ENCODE measurements at places on chromosomes 2 and 18.

DNA sequence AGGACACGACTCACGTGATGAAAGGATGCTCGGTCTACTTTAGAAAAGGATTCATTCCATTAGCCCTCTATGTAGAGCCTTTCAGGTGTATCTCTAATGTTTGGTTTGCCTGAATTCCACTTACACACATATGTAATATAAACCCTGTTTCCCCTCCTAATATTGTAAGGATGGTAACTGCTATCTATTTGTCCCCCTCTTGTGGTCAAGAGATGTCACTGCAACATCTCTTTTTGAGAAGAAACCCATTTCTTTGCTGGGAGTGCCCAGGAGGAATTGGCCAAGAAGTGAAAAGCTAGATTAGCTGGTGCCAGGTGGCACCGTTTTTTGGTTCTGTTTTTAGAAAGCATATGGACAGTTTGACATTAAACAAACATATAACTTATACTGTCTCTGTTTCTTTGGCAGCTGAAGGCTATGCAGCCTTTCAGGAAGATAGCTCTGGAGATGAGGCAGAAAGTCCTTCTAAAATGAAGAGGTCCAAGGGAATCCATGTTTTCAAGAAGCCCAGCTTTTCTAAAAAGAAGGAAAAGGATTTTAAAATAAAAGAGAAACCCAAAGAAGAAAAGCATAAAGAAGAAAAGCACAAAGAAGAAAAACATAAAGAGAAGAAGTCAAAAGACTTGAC is 41.2 kb downstream of the RALBP1 start:
- no peak for DNase-seq

GRCh38 chr2:97878865-97879264 is 116.9 kb downstream of the TMEM131 start:
- no peak for DNase-seq

DNA sequence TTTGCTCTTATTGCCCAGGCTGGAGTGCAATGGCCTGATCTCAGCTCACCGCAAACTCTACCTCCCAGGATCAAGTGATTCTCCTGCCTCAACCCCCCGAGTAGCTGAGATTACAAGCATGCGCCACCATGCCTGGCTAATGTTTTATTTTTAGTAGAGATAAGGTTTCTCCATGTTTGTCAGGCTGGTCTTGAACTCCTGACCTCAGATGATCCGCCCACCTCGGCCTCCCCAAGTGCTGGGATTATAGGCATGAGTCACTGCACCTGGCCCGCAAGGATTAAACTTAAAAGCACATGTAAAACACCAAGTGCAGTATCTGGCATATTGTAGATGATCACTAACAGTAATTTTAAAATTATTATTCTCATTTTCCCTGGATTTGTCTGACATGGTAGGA is 72.9 kb downstream of the C1QL2 start:
- DNase-seq, result no peak

DNA sequence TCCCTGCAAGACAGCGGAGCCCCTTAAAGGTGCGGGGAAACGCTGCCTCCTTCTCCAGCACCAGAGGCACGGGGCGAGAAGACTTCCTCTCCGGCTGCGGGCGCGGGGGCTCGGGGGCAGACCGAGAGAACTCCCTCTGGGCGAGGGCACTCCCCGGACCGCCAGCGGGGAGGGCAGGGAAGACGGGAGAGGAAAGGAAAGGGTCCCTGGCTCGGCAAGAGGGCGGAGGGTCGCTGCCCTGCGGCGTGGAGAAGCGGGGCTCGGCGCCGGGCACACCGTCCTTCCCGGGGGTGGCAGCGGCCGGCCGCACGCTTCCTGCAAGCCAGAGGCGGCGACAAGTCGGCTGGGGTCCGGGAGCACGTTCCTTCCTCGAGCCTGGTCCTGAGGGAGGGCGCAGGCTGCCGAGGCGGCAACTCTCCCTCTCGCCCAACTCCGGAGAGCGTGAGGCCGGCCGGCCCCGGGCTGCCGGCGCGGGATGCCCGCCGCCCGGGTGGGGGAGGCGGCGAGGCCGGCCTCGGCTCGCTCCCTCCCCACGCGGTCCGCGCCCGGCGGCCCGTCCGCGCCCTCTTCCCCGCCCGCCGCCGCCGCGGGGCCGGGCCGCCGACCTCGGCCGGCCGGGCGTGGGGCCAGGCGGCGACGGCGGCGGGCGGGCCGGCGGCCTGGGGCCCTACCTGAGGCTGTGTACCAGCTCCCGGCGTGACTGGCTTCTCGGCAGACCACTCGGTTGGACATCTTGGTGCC is 1.1 kb downstream of the MEMO1 start:
- DNase-seq, result no peak

DNA sequence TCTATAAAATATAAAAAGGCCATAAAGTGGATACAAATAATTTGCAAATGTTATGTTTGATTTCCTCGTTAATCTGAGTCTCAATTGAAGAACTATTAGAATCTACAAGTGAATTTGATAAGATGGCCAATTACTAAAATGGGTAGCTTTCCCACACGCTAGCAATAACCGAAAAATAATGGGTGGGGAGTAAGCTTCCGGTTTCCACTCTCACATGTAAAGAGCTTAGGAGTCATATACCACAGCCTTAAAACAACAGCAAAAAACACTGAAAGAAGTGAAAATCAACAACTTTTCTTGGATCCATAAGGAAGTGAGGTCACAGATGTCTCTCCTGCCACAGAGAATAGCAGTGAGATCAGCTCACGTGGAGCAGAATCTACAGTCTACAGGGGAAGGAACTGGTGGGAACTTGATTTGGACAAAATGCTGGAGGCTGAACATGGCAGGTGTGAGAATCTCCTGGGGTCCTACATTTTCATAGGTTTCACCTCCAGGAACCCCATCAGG is 18.6 kb downstream of the THAP4 start:
- no peak for DNase-seq

GRCh38 chr2:19818039-19818438 is 83.7 kb downstream of the TTC32 start:
- no peak for DNase-seq

DNA sequence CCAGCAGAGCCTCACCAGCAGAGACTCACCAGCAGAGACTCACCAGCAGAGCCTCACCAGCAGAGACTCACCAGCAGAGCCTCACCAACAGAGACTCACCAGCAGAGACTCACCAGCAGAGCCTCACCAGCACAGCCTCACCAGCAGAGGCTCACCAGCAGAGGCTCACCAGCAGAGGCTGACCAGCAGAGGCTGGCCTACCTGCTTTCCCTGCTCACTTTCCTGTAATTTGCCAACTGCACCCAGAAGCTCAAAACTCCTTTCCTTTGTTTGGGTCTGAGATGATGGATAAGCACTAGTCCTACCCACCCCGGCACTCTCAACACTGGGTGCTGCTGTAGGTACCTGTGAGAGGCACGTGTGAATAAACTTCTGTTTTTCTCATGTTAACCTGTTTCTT is 36.4 kb upstream of the PXDN start:
- peak; percentile 44 for DNase-seq

DNA sequence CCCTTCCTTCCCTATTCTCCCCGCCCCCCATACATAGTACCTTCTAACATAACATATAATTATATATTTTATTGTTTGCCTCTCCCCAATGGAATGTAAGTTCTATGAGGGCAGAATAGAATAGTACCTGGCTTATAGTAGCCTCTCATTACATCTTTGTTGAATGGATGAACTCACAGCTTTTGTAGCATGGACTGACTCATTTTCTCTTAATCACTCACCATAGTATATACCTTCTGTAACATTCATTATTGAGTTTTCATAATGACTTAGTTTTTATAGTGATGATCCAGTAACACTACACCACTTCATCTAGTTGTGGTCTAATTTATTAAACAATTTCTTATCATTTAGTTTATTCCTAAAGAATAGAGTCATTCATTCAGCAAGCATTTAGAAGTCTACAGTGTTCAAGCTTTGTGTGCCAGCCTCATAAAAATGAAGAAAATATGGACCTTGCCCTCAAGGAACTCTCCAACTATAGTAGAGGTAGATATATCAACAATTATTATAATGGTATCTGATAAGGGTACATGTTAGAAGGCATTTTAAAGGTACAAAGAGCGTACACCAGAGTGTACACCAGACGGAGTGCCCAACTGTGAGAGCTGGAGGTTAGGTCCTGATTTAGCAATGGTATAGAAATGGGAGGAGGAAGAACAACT is 31.1 kb downstream of the NCOA1 start:
- no peak for DNase-seq

GRCh38 chr2:105840933-105841332 is 96.2 kb downstream of the NCK2 start:
- no peak for DNase-seq

GRCh38 chr2:240572141-240573031 is 4.1 kb downstream of the RNPEPL1 start:
- DNase-seq, result no peak

- peak; percentile 57 for DNase-seq
These were observed 232.8 kb upstream of the HS6ST1 start for GRCh38 chr2:128551435-128551834.

DNA sequence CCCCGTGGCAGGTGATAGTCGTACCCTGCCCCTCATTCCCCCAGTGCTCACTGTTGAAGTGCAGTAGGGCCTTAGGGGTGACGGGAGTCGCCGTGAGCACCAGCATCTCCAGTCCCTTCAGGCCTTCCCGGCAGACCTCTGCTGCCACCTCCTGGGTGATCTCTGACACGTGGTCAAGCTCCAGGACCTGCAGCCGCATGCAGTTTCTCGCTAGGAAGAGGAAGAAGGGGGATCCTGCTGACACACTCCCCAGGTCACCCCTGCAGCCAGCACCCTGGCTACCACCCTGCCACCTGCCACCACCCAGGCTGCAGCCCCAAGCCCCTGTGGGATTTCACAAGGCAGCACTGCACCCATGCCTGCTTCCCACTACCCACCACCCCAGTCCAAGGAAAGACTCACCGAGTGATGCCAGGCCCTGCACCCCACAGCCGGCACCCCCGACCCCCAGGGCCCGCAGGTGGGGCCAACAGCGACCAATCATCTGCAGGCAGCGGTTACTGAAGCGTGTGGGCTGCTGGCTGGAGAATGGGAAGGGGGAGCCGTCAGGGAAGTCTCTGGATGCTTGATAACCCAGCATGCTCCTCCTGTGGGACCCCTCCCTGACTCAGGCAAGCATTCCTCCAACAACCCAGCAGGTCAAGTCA is 23.8 kb downstream of the FBXO41 start:
- no peak for DNase-seq

GRCh38 chr2:222296911-222297599 is 1.7 kb downstream of the PAX3 start:
- no peak for DNase-seq

DNA sequence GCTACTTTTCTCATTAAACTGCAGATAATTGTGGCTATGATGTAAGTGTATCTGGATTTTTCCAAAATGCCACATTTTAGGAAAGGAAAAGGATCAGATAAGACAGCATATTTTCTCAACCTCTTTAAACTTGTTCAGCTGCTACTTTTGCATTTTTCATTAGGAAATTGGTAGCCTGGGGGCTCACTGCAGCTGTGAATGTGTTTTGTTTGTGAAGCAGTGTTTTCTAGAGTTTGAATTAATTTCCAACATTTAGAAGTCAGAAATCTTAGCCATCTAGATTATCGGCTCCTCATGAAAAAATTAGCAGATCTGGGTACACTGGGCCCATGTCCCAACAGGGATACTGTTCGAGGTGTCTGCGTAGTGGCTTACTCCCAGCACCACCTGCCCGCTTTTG is 56.3 kb upstream of the ZDBF2 start:
- DNase-seq, result no peak
